ENCODE measurements at places on chromosomes 11 and 22.

GRCh38 chr11:31499576-31500178 lies 9.7 kb downstream of the IMMP1L start:
- DNase-seq, result no peak

DNA sequence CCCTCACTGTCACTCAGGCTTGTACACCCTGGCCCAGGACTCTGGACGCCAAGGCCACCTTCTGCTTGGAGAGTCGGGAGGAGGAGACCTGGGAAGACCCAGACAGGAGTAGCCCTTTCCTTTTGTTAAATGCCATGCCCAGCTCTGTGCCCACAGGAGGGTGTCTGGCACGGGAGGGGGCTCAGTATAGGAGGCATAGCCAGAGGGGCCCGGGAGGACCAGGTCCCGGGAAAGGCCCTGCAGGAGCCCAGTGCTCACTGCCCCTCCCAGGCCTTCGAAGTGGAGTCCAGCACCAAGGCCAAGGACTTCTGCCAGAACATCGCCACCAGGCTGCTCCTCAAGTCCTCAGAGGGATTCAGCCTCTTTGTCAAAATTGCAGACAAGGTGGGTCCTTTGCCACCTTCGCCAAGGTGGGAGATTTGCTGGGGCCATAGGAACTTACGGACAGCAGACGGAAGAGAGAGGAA lies 79.0 kb downstream of the MYO7A start:
- DNase-seq, result no peak

- DNase-seq, result no peak
Measured at GRCh38 chr11:65698205-65698604, 13.8 kb upstream of the KAT5 start.

- DNase-seq, result no peak
Measured at GRCh38 chr22:42323971-42324370, 53.5 kb upstream of the TCF20 start.

GRCh38 chr11:23727794-23728193 lies 769.1 kb upstream of the LUZP2 start:
- no peak for DNase-seq

GRCh38 chr11:125625225-125625629 lies 264 bp downstream of the CHEK1 start:
- no peak for DNase-seq

- no peak for DNase-seq
Measured at GRCh38 chr11:112762707-112763090, 198.5 kb upstream of the NCAM1 start.

GRCh38 chr11:64713781-64714363 lies 9.1 kb downstream of the NRXN2 start:
- no peak for DNase-seq

DNA sequence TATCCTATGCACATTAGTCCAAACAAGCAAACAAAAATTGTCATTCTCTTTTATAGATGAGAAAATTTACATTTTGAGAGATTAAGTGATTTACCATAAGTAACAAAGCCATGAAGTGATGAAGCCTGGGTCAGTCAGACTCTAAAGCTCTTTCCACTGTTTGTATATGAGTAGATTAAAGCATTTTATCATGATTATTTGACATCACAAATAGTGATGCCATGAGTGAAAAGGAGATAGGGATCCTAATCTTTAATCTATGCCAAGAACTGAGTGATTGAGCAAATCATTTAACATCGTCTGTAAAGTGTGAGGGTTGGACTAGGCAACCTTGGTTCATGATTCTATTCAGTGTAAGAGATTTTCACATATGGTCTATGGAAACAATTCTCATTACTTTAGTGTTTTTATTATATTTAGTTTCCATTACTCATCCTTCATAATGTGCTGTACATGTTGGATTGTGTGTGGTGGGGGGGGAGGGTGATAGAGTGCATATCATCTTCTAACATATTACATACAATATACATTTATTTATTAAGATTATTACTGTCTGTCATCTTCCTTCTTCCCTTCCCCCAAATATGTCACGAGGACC lies 50.7 kb downstream of the ARHGEF12 start:
- no peak for DNase-seq

DNA sequence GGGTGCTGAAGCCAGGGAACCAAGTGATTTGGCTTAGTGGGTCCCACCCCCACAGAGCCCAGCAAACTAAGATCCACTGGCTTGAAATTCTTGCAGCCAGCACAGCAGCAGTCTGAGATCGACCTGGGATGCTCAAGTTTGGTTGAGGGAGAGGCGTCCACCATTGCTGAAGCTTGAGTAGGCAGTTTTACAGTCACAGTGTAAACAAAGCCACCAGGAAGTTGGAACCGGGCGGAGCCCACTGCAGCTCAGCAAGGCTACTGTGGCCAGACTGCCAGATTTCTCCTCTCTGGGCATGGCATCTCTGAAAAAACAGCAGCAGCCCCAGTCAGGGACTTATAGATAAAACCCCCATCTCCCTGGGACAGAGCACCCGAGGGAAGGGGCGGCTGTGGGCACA lies 424.1 kb upstream of the TENM4 start:
- DNase-seq, result no peak

DNA sequence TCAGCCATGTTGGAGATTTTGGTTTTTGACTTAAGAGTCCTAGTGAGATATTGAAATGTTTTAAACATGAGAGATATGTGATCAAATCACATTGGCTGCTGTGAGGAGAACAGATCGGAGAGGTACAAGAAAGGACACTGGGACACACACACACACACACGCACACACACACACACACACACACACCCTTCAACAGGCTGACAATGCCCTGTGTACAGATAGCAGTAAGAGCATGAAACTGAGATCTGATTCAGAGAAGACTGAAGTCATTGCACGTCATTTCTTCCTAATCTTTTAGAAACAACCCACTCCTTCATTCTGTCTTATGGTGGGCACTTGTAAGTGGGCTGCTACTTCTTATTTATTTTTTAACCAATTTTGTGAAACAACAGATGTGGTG lies 200.5 kb upstream of the E2F8 start:
- DNase-seq, result peak; percentile 9

GRCh38 chr11:40306938-40307548 lies 1152.4 kb downstream of the LRRC4C start:
- DNase-seq, result peak; percentile 15

GRCh38 chr11:110432713-110433392 lies 3.1 kb downstream of the FDX1 start:
- DNase-seq, result no peak

DNA sequence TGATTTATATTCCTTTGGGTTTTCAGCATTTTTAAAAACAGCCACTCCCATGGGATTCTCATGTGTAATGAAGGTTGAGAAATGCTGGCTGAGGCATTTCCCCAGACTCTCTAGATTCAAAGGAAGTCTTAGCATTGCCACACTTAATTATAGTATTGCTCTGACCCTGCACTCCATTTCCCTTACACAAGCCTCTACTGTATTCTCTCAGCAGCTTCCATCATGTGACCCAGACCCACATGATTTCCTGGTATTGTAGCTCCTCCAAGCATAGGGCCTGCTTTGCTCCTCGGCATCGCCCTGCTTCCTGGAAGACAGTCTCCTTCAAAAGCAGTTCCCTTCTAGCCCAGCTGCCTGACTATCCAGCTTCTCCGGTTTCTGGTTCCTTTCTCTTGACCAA lies 261.5 kb downstream of the LARGE1 start:
- no peak for DNase-seq

DNA sequence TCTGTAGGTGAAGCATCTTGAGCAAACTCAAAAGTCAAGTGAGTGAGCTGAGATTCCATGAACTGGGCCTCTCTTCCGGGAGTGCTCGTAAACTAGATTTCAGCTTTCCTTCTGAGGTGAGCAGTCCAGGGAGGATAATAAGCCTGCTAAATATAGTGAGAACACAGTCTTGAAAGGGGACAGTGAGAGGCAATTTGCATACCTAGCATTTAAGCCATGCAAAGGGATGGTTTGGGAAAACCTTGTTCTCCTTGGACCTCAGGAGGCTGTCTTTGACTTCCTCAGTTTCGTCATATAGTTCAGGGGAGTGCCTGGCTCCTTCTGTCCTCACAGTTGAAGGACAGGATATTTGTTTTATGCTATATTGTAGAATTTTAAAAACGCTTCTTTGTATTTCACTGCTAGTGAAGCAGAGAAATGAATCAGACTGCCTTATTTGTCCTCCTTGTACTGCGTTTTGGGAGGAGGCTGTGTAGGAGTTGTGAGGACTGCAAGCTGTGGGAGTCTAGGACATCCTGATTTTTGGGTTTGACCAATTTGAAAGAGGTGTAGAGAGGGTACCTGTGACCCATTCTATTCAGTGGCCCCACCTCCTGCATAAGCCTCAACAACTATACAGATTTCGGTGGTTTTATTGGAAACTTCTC lies 11.0 kb upstream of the SORL1-AS1 start:
- DNase-seq, result no peak

GRCh38 chr11:64378335-64378880 lies 19.4 kb downstream of the RPS6KA4 start:
- DNase-seq, result no peak

DNA sequence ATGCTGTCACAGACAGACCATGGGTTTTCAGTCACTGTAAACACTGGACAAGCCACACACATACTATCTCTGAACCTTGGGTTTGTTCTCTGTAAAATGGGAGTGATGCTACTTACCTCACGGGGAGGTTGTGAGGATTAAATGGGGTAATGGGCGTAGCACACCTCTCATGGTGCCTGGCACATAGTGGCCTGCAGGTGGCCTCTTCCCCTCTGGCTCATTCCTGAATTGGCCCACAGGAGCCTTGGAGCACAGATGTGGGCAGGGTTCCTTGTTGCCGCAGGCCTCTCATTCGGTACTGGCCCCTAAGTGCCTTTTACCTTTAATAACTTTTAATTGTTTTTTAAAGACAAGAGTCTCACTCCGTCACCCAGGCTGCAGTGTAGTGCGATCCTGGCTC lies 11.7 kb downstream of the MICAL2 start:
- peak; percentile 24 for DNase-seq

DNA sequence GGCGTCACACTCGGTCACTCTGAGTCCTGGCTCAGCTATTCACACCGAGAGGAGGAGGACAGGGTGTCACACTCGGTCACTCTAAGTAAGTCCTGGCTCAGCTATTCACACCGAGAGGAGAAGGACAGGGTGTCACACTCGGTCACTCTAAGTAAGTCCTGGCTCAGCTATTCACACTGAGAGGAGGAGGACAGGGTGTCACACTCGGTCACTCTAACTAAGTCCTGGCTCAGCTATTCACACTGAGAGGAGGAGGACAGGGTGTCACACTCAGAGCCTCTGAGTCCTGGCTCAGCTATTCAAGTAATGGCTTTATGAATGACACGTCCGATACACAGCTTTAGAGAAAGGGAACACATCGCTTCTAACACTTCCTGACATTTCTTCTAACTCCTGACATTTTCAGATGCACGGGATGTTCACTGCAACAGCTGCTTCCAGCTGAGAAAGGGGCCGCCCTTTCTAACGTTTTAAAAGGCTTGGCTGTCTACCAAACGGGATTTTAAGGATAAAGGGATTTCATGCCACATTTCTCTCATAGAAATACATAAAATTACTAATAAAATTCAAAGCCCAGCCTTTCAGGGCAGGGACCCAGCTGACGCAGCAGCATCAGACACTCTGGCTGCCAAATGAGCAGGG lies 28.1 kb downstream of the DRD4 start:
- no peak for DNase-seq

DNA sequence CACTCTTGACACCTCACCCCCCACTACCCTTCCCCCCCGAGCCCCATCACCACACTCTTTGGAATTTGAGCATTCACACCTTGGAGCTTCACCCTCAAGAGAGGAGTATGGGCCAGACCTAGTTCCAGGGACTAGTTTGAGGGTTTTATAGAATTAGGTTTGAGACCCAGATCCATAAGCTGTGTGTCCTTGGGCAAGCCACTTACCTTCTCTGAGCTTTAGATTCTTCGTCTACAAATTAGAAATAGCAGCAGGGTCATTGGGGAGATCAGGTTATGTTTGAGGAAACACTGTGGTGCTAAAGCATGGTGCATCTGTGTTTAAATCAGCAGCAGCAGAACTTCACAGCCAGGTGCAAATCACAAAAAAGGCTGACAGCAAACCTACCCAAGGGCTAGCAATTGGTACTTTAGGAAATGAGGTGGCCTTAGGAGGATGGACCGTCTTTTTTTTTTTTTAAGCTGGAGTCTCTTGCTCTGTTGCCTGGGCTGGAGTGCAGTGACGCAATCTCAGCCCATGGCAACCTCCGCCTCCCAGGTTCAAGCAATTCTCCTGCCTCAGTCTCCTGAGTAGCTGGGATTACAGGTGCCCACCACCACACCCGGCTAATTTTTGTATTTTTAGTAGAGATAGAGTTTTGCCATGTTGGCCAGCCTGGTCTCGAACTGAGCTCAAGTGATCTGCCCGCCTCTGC lies 114.8 kb downstream of the MICAL2 start:
- DNase-seq, result no peak

Data from erythroblast (primary cell).